ENCODE measurements at places on chromosomes 4 and X.
A peak's percentile ranks its signal among the peaks of the same experiment; 100 is the strongest.

DNA sequence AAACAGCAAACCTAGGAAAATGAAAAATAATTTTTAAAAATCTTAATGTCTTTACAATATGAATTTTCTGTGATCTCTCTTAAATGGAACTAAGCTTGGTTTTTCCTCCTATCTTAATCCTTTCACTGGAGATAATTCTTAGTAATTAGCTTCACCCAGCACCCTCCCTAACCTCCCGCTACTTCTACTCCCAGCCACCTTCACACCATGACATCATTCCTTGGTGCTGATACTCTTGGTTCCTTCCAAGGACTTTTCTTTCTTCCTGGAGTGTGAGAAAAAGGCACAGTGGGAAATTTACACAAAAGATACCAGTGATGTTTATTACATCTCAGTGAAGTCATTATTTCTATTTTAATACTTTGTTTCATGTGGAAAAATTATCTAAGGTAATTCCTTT lies 163.6 kb upstream of the PLAC1 start:
- DNase-seq: no peak

- no peak for DNase-seq
Observed at GRCh38 chr4:173883821-173884220, 353.8 kb upstream of the HAND2 start.

GRCh38 chr4:122980860-122981259 lies 58.5 kb upstream of the NUDT6 start:
- no peak for DNase-seq

- no peak for DNase-seq
Observed at GRCh38 chrX:104282166-104282725, 27.5 kb upstream of the ESX1 start.

DNA sequence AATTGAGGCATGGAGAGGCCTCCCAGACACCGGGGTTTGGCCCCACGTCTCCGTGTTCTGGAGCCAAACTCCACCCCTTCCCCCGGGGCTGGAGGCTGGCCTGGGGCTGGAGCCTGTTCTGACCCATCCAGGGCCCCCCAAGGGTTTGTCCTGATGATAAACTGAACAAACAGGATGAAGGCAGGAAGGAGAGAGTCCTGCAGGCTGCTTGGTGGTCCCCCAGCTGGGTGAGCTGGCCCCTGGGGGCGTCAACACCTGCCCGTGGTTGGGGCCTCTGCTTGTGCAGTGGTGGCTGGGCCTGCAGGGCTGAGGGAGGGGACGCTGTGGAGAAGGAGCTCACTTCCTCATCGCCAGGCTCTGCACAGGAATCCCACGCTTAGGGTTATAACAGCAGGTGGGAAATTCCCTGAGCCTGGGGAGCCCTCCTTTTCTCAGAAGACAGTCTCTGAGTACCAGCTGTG lies 2.3 kb downstream of the SH3TC1 start:
- DNase-seq: no peak

GRCh38 chr4:53734584-53735353 lies 143.5 kb upstream of the LNX1 start:
- DNase-seq: no peak

DNA sequence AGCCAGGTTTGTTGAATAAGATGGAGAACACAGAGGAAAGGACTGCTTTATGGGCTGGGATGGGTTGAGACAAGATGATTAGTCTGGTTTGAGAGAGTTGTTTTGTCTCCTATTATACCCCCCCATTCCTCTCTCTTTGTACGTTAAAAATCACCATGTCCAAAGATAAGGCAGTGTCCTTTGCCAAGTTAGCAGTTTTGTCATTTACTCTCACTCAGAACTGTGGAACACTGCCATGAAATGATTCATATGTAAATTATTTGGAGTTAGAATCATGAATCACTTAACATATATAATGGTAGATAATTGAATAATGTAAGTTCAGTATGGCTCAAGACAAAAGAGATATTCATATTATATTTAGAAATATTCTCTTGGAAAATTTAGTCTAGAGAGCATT lies 151.3 kb downstream of the DCLK2 start:
- no peak for DNase-seq

DNA sequence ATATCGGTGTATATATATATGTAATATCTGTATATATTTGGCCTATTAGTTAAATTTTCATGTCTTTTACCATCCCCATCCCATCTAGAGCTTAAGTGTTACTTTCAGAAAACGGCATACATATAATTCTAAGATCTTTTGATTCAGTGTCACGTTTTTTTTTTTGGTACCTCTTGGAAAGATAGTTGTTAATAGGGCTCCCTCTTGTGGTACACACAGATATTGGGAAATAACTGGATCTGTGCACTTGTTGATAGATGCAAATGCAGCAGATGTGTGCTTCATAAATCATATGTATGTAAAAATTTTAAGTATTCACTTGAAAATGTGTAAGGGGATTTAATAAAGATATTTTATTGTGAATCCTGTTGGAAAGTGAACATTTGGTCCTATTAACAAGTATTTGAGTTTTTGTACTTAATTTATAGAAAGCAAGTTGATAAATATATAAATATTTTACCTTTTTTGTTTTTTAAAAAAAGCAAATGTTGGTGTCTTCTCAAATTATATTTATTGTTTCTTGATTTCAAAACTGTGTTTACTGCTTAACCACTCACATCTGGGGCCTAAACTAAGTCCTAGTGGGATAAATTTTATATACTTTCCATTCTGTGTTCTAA lies 74.7 kb downstream of the PAQR3 start:
- DNase-seq: peak; percentile 15

DNA sequence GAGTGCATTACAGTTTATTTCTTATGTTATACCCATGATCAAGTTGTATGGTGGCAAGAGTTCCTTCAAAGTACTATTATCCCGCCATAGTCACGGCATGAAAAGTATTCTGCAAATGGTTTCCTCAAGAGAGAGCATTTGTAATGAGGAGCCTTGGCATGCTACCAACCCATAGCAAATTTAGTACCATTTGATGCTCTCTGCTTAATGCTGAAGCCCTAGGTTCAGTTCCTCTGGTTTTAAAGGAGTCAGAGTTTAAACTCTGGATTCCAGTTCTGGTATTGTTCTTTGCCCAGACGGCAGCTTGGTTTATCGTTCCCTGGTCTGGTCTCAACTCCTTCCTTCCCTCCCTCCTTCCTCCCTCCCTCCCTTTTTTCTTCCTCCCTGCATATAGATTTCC lies 371.3 kb downstream of the BMPR1B start:
- DNase-seq: no peak

GRCh38 chrX:16853537-16853936 lies 16.6 kb downstream of the RBBP7 start:
- no peak for DNase-seq

- DNase-seq: no peak
Observed at GRCh38 chr4:26953366-26953765, 92.7 kb downstream of the STIM2 start.

- DNase-seq: no peak
Observed at GRCh38 chr4:47012676-47013075, 18.7 kb upstream of the GABRB1 start.

GRCh38 chr4:81164623-81165416 lies 50.2 kb downstream of the PRKG2 start:
- no peak for DNase-seq

- DNase-seq: no peak
Observed at GRCh38 chr4:19309378-19309777, 942.3 kb upstream of the SLIT2 start.

- DNase-seq: no peak
Observed at GRCh38 chr4:94408549-94409374, 43.0 kb upstream of the PDLIM5 start.

DNA sequence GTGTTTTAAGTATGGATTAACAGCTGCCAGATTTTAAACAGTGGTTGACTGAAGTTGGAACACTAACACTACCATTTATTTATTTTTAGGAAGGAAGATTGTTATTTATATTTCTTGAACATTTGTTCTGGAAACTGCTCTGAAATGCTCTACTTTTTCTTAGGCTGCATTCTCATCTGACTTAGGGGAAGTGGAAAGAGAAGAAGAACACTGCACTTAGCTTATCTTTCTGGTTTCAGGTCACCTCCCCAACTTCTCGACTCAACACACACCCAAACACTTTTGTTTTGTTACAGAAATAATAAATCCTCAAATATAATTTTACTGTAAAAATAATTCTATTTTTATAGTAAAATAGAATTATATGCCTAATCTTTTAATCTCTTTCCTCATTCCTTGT lies 18.6 kb downstream of the BLTP1 start:
- no peak for DNase-seq

DNA sequence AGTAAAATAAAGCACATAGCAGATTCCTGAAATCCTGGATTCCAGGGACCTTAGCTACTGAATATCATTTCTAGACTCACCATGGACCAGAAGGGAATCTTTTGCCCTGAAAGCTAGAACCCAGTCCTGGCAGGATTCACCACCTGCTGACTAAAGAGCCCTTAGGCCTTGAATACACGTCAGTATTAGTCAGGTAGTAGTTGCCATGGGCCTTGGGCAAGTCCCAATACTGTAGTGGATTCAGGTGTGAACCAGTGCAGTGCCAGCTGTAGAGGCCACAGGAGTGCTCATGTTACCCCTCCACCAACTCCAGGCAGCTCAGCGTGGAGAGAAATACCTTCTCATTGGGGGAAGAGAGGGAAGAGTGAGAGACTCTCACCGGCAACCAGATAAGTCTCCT lies 64.1 kb upstream of the UBQLN2 start:
- no peak for DNase-seq

DNA sequence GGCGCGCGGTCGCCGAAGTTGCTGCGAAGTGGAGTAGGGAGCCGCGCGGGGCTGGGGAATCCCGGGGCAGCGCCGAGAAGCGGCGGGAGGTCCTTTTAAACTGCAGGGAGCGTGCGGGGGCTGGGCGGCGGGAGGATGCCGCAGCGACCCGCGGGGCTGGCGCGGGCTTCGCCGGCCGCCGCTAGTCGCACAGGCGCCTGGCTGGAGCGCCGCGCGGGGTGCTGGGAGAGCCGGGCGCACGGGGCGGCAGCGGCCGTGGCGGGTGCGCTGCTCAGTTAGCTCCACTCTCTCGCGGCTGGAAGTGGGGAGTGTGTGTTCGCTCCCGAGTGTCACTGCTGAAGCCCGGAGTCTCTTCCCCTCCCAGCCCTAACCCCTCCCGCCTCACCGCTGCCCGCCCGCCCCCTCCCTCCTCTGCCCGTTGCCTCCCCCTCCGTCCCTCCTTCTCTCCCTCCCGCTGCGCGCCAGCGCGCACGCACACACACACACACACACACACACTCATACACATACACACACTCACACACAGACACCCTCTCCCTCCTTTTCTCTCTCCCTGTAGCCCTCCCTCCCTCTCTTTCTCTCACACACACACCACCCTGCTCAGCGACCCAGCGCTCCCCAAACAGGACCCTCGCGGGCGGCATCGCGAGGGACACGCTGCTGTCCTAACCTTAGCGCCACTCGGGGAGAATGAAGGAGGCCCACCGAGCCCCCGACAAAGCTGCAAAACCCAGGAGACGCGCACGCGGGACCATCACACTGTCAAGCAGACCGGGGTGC lies at the start of gene NDNF:
NDNF (minus strand) TSS at position 312 of the 780 bp plus-strand sequence. CDS start 26,698 bp downstream, outside the sequence.
- DNase-seq: no peak

DNA sequence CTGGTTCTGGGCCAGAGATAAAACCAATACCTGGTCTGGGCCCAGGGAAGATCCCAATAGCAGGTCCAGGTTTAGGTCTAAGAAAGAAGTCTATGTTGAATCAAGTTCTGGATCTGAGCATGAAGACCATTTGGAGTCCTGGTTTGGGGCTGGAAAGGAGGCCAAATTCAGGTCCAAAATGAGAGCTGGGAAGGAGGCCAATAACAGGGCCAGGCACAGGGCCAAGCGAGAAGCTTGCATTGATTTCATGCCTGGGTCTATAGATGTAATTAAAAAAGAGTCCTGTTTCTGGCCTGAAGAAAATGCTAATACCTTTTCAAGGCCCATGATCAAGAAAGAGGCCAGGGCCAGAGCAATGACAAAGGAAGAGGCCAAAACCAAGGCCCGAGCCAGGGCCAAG lies 3.4 kb downstream of the GPRASP1 start:
- DNase-seq: no peak

DNA sequence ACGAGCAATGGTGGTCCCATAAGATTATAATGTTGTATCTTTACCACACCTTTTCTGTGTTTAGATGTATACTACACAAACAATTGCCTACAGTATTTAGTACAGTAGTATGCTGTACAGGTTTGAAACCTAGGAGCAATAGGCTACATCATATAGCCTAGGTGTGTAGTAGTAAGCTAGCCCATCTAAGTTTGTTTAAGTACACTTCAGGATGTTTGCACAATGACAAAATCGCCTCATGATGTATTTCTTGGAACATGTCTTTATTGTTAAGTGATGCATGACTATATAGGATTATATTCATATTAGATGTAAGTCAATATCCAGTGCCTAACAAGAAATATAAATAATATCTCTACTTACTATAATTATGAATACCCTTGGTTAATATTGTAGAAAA lies 104.6 kb downstream of the SLC10A6 start:
- no peak for DNase-seq

GRCh38 chrX:104130808-104131207 lies 18.5 kb downstream of the ZCCHC18 start:
- no peak for DNase-seq

GRCh38 chrX:13620207-13620606 lies 32.7 kb upstream of the TCEANC start:
- no peak for DNase-seq

GRCh38 chr4:156773648-156774357 lies 197.8 kb downstream of the PDGFC start:
- no peak for DNase-seq

GRCh38 chr4:182179751-182180150 lies 63.5 kb upstream of the TENM3 start:
- no peak for DNase-seq

GRCh38 chrX:10014462-10015354 lies 47.5 kb downstream of the CLDN34 start:
- peak; percentile 68 for DNase-seq

DNA sequence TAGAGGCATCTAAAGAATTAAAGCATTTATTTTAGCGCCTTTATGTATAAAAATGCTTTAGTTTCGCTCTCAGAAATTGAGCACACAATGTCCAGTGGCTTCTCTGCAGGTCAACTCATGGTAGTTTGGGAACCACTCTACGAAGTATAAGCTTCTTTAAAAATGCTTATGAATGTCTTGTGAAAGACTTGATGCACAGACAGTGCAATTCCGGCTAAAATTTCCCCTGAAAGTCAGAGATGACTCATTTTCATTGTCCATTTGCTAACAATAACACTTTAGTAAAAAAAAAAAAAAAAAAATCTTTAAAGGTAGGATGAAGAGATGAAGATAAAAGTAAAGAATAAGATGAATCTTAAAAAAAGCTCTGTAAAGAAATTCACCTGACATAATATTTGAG lies 117.2 kb downstream of the PDHA2 start:
- DNase-seq: no peak

All from NCI-H1417 treated with DMSO at 0.1 percent for 48 hours (cell line).